ENCODE measurements at places on chromosomes 13 and 19.

DNA sequence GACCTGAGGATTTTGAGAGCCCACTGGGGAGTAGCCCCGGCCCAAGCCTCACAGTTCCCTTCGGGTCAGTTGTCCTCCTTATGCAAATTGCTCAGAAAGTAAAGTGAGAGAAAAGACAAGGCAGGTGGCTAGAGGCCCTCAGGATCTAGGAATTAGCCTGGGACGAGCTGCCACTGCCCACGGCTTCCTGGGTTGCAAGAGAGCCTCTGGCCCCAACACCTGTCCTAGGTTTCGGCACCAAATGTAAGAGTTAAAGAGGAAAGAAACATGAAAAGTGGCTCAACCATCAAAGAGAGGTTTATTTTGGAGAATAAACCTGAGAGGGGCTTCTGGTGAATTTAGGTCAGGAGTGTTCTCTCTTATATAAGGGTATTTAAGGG is 25.6 kb downstream of the TMEM255B start:
- DNase-seq, result no peak

DNA sequence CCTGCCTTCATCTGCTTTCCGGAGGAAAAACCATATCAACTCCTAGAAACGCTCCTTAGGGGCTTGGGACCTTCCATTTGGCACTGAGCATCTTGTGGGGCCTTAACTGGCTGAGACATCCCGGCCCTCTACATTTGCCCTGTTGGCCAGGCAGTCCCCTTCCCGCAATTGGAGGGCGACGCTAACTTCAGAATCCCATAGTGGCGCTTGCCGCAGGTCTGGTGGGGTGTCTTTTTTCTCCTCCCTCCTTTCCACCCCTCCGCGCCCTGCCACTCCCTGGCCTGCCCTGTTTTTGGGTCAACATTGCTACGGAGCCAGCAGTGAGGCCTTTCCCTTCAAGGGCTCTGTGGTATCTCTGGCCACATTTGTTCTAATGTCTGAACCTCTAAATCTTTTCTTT is 13.6 kb upstream of the CRTC1 start:
- DNase-seq, result no peak

DNA sequence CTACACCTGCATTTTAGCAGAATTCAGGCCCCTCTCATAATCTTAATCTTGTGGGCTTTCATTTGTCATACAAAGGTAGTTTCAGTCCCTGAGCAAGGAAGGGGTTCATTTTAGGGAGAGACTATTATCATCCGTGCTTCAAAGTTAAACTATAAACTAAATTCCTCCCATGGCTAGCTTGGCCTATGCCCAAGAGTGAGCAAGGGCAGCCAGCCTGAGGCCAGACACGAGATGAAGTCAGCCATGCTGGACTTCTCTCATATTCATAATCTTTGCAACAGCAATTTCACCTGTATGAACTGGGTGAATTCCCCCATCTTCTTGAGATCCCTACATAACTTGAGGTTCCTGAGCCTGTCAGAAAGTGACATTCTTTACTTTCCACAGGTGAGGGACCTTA is 13.0 kb downstream of the ERICH4 start:
- DNase-seq, result no peak

DNA sequence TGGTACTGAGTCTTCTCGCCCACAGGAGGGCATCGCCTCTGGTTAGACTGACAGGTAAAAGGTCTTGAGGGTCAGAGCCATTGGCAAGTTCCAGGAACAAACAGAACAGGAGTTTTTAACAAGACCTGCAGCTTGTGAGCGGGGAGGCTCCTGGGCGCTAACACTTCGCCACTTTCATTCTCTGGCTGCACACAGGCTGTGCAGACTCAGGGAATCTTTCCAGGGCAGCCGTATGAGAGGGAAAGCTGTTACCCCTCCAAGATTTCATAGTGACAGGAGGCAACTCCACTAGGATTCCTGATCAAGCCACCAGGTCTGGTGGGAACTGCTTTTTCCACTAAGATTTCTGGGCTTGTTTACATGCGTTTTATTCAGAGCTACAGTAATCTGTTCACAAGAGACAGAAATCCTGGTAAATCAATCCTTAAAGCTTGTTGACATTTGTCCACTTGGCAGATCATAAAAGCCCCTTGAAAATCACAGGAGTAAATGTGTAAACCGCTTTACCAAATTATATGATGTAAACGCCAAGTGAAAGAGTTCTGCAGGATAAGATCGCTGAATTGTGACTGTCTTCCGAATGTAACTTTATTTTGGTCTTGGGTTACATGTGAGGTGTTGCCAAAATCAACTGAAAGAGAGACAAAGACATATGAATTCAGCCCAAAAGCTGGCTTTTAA is 190.6 kb downstream of the MZT1 start:
- no peak for DNase-seq

- DNase-seq, result no peak
These were observed 87.8 kb downstream of the FNDC3A start for GRCh38 chr13:49063497-49063896.

DNA sequence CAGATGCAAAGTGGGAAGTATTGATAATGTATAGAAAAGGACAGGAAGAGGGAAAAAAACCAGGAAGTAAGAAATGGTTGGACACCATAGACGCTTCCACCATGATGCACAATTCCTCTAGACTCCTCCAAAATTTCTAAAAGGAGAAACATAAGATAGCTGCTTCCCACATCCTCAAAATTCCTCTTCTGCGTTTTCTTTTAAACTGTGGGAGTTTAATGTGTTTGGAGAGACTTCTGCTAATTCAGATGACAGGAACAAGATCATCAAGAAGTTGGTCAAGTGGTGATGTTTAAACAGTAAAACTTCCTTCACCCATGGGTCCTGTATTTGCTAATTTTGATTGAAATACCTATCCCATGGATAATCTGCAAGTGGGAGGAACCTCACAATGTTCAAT is 130.2 kb downstream of the IRS2 start:
- DNase-seq, result no peak

- DNase-seq, result no peak
These were observed 39.1 kb downstream of the GPR12 start for GRCh38 chr13:26721251-26722121.

DNA sequence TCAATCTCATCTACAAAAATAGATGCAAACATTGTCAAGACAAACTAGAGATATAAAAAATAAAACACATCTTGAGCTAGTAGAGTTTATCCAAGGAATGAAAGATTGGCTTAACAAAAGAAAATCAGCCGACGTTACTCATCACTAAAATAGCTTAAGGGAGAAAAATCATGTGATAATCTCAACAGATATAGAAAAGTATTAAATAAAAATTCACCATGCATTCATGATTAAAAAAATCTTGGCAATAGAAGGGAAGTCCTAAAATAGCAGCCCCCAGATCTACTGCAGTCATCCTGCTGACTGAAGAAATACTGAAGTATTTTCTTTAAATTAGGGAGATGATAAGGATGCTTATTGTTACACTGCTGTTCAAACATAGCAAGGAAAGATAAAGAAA is 12.6 kb upstream of the DCLK1 start:
- no peak for DNase-seq

DNA sequence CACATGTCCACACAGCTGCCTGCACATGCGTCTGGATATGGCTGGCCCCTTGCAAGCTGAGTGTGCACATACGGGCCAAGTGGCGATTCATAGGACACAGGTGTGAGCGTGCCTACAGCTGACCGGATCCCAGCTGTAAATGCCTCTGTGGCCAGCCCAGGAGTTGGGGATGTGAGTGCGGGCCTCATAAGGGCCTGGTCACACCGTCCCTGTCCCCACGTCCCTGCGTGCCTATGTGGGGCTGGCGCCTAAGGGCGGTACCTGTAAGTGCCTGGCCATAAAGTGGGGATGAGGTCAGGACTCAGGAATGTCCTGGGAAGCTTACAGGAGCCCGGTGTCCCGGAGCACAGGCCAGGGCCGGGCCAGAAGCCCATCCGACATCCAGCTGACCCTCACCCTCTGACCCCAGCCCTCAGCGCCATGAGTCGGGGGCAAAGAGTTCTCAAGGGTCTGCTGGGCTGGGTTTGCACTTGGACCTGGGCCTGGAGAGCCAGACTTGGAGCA is 1.3 kb upstream of the ARHGAP45 start:
- no peak for DNase-seq

- no peak for DNase-seq
These were observed 104.4 kb upstream of the LSM14A start for GRCh38 chr19:34067861-34068271.

GRCh38 chr13:90281709-90282108 is 1065.8 kb upstream of the MIR17HG start:
- no peak for DNase-seq

GRCh38 chr13:42258747-42259146 is 13.2 kb upstream of the AKAP11 start:
- DNase-seq, result no peak

DNA sequence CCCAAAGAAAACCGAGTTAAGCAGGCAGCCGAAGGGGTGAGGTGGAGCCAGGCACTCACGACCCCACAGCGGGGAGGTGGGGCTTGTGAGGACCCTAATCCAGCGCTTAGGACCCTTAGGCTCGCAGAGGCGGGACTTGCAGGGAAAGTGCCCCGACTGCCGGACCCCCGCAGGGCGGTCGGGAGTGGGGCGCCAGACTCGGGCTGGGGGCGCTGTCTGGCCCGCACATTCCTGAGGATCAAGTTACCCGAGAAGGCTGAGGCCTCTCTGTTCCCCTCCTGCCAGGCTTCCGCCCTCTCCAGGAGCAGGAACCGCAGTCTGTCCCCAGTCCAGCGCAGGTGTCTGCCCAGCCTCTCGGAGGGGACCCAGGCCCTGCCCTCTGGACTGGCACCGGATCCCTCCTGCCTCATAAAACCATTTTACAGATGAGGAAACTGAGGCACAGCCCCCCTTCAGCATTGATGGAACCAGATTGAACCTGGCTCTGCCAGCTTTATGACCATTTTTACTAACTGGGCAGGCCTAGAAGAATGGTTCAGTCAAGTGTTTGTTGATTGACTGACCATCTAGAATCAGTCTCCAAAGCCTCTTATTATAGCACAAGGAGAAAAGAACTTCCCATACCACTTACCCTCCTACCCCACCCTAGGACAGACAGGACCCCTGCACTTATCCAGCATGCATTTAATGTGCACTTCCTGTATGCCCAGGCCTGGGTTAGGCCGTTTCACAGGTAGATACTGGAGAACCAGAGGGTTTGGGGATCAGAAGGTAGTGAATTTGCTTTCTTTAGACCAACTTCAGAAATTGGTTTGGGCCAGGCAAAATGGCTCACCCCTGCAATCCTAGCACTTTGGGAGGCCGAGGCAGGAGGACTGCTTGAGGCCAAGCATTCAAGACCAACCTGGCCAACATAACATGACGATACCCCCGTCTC is 6.7 kb upstream of the JUND start:
- DNase-seq, result no peak

DNA sequence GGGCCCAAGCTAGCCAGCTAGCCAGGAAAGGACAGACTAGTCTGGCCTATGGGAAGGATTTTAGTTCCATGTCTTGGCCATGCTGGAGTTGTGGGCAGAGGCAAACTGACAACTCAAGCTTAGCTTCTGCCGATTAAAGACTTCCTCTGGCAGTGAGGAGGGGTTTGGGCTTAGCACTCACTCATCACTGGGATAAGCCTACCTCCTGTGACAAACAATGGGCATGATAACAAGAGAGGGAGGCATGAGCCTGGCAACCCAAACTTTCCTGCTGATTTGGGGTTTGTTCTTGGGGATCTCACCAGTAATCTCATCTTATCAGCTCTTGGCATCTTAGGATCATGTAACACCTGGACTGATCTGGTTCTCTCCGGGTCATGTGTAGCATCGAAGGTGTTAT is 83.6 kb downstream of the KL start:
- DNase-seq, result no peak

DNA sequence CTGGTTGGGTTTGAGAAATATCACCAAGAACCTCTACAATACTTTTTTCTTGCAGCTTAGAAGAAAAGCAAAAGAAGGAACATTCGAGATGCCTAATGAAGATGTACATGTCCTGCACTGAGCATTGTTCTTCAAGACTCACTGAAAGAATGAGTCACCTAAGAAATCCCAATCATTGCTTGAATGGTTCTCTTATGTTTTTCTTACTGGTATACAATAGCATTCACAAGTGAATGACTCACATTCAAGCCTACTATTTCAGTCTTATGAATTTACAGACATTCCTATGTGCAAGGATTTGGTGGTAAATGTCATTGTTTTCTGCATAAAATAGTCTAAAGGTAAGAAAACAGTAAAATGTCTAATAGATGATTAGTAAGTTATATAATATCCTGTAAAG is 594.6 kb downstream of the PCDH9 start:
- DNase-seq, result no peak

DNA sequence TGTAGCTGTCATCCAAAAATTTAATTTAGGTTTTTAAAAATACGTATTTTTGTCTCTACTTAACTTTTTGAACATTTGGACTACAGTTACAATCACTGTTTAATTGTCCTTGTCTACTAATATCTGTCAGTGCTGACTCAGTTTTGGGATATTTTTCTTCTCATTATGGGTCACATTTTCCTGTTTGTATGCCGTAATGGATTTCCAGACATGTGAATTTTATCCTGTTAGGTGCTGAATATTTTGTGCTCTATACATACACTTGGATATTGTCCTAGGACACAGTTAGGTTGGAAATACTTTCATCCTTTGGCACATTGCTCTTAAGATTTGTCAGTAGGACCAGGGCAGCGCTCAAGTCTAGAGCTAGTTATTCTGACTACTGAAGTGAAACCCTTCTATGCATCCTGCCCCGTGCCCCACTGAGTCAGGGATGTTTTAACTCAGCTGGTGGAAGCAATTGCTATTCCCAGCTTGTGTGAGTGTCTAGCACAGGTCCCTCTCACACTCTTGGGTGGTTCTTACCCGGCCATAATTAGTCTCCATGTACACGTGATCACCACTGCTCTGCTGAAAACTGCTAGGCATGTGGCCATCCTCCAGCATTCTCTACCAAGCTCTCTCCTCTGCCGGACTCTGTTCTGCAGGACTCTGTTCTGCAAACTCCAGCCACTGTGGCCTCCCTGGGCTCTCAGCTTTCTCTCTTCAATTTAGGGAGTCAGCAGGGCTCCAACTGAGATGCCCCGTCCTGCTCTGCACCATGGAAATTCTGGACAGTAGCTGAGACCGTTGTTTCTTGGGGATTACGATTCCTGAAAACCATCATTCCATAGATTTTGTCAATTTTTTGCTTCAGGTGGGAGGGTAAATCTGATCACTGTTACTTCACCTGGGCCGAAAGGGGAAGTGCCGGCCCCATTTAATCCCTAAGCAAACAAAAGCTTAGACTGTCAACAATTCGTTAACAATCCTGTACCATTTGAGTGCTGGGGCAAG is 11.1 kb downstream of the PROZ start:
- DNase-seq, result no peak
